Urothelium cell line (cell line): ENCODE measurements at places on chromosomes 5 and 9.

- no peak for DNase-seq
Observed at GRCh38 chr5:14806456-14806855, 65.1 kb downstream of the ANKH start.

- no peak for DNase-seq
Observed at GRCh38 chr9:97958812-97959511, 21.0 kb upstream of the HEMGN start.

- DNase-seq: no peak
Observed at GRCh38 chr5:107809201-107810034, 138.7 kb upstream of the EFNA5 start.

- no peak for DNase-seq
Observed at GRCh38 chr5:74164725-74165235, 475.7 kb downstream of the ENC1 start.

DNA sequence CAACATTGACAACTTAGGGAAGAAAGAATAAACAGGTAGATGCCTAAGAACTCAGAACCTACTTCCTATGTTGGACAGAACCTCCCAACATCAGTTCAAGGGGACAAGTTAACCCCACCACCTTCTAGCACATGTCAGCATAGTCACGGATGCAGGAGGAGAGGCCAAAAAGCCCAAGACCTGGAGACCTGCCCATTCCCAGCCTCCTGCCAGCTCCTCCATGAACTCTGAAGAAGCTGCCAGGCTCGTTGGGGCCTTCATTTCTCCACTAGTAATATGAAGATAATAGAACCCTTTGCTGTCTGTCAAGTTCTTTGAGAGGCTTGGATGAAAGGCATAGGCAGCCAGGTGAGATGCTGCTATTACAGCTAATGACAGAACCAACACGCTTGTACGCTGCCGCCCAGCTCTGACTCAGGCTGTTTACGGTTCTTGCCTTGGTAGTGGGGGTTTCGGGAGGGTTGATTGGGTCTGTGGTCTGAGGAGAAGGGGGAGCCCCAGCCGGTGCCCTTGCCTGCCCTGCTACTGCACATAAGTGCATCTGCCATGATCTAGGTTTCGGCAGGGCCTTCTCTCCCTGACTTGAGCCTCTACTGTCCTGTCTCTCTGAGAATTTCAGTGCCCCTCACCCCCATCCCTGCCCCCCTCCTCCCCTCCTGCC, 82.2 kb downstream of the NRG2 start:
- no peak for DNase-seq

- no peak for DNase-seq
Observed at GRCh38 chr5:145598184-145598583, 237.0 kb downstream of the PRELID2 start.

- DNase-seq: no peak
Observed at GRCh38 chr5:176360894-176361436, 599 bp downstream of the KIAA1191 start.

DNA sequence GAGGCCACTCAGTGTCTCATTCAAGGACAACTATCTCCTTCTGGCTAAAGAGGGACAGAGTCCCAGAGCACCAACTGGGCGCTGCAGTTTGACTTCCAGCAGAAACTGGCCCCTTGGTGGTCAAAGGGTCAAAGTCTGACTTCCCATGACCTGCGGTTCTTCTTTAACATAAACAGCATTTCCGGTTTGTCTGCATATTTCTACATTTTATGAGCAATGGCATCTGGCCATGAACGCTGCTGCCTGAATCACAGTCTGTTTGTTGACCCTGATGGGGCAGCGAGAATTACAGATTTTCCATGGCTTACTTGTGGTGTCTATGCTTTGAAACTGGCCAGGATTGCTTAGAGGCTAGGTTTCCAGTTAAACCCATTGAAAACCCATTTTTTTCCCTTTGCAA, 1.3 kb downstream of the TNFSF15 start:
- peak; percentile 47 for DNase-seq

DNA sequence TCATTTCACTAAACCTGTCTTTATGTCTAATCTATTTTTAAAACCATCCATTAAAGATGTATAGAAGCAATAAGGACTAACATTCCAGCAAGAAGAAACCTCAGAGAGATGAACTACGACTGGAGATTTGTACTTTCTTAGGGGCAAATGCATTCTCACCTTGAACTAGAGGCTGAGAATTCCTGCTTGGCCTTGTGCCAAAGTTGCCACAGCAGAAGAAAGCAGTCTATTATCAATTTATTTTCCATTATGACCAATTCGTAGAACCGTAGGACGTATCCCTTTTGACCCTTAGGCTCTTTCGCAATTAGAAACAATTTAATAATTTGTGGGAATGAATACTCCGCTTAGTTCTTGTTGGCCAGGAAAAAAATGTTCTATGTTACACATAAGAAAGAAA, 1647.4 kb upstream of the CDH9 start:
- DNase-seq: no peak

GRCh38 chr5:76583163-76584047, 39.8 kb downstream of the F2RL2 start:
- DNase-seq: no peak
